HFFc6 (cell line): ENCODE measurements at places on chromosomes 3 and 15. TPM values are rescaled to one million over a fixed set of nuclear protein-coding genes. Genes with fewer than 3 reads are reported as not detected.

DNA sequence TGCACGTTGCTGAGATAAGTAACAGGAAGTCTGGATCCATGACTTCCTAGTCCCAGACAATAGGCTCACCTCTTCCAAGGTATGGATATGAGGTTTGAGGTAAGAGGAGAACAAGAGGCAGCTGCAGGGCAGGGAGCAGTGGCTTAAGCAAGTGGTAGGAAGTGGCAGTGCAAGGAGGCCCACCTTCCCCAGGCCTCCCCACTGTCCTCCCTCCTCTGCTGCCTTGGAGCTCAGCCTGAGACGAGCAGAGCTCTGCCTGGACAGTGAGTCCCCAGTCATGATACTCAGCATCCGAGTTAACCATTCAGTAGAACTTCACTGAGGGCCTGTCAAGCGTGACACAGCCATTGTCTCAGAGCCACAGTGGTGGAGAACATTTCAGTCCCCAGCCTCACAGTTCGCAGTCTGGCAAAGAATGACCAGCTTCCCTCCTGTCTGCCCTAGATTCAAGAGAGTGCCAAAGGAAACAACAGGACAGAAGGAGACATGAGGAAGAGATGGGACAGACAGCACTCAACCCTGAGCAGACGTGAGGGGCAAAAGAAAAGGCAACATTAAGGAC lies 41.4 kb upstream of the BOC start:
- H3K27ac ChIP-seq: no peak overlapping the region
- no peaks in the 10 kb centered on the region for H3K4me1 ChIP-seq
- no peak for DNase-seq

NR2E3 gene
- 0.18 TPM in 1 of 3 replicates, not detected in the others for total RNA-seq

CACNA2D3 gene
- 0.24 to 0.48 TPM in 2 of 3 replicates, not detected in the other for total RNA-seq

DNA sequence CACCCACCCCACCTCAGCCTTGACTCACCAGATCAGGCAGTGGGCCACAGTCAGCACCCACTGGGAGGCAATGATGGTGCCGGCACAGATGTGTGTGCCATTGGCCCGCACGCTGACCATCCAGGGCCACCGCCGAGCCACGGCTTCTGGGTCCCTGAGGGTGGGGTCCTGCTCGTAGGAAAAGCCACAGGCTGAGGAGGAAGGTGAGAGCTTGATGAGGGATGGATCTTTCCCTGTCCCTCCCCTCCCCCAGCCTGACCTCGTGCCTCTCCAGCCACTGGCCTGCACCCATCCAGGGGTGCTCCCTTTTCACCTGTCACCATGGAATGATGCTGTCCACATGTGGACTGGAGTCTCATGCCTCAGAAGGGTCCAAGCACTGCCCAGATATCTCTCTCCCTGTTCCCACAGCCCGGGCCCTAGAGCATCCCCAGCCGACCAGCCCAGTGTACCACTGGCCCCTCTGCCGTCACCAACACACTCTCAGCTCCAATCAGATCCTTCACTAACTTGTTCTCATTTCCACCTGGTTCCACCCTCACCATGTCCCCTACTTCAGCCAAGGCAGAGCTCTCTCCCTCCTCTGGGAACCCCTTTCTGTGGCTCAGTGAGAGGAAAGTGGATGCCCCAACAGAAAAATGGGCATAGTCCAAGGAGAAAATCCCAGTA lies 2.0 kb downstream of the PRSS50 start:
- H3K4me1 ChIP-seq: no peaks in the 10 kb centered on the region
- no peak for DNase-seq
- H3K27ac ChIP-seq: no peak overlapping the region
- no peak overlapping the region for H3K4me3 ChIP-seq
- no peaks in the 10 kb centered on the region for H3K36me3 ChIP-seq
- H3K27me3 ChIP-seq: peaks cover 33% of the 10 kb centered on the region

- no peaks in the 10 kb centered on the region for H3K36me3 ChIP-seq
- H3K4me1 ChIP-seq: peaks cover 6% of the 10 kb centered on the region; the same call in 1 of the 2 replicates
- DNase-seq: no peak
- no peak overlapping the region for H3K4me3 ChIP-seq
Measured at GRCh38 chr3:32844322-32844654, 26.5 kb downstream of the TRIM71 start.

DUOXA2 gene
- total RNA-seq: not detected in 3 replicates

DNA sequence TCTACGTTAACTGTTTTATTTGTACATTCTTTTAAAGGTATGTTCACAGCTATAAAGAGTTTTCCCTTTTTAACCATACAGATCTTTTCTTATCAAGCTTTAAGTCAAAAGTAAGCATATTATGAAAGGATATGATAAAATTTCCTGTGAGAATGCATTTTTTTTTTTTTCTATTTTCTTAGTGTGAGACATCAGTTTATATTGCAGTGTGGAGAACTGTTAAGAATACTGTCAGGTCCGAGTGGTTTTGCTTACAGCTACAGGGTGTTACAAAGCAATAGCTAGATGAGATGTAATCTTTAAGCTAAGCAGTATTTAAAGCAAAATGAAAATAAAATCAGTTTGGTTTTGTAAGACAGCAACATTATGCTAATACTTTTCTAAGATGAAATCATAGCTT lies 133.2 kb downstream of the SLC25A26 start:
- no peak for DNase-seq
- H3K4me3 ChIP-seq: no peak overlapping the region
- H3K4me1 ChIP-seq: peaks cover 20% of the 10 kb centered on the region
- no peak overlapping the region for H3K27ac ChIP-seq
- H3K27me3 ChIP-seq: no peaks in the 10 kb centered on the region; the same call in 1 of the 2 replicates

- DNase-seq: no peak
- no peaks in the 10 kb centered on the region for H3K4me1 ChIP-seq
- H3K27me3 ChIP-seq: peaks cover 1% of the 10 kb centered on the region; the same call in 1 of the 2 replicates
- no peaks in the 10 kb centered on the region for H3K36me3 ChIP-seq
- H3K27ac ChIP-seq: no peak overlapping the region
- no peak overlapping the region for H3K4me3 ChIP-seq
Measured at GRCh38 chr15:91992945-91993344, 139.4 kb downstream of the SLCO3A1 start.

DNA sequence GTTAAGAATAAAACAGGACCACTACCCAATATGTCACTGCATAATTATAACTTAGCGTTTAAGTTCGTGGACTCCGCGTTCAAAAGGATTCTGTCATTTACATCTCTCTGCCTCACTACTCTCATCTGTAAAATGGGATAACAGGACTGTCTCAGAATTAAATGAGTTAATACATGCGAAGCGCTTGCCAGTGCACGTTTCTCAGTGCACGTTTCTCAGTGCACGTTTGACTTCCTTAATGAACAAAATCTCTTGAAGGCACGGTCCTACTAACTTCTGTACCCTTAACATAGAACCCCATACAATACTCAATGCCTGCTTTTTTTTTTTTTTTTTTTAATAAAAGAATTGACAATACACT lies 499 bp downstream of the RABL3 start:
- peaks cover 53% of the 10 kb centered on the region for H3K36me3 ChIP-seq
- no peaks in the 10 kb centered on the region; the same call in 1 of the 2 replicates for H3K27me3 ChIP-seq
- H3K4me3 ChIP-seq: peak overlapping the region; percentile 91
- no peak for DNase-seq
- peak overlapping the region; percentile 85 for H3K27ac ChIP-seq
- peaks cover 39% of the 10 kb centered on the region for H3K4me1 ChIP-seq

DNA sequence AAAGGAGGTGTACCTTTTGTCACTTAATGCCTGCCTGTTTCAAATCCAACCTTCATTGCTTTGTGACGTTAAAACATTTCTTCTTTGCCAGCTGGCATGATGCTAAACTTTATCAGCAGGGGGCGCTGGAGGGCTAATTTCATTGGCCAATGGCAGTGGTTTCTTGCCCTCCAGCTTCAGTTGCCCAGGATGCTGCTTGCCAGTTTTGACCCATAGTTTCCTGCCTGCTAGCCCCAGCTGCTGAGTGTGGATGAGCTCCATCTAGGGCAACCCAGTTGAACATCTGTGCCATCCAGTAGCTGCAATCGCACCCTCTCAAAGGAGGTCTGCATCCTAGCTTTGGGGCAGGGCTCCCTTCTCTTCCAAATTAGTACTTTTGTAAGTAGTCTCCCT lies 22.1 kb downstream of the ACKR2 start:
- peak; percentile 61 for DNase-seq
- H3K4me1 ChIP-seq: no peaks in the 10 kb centered on the region
- H3K36me3 ChIP-seq: no peaks in the 10 kb centered on the region

- no peaks in the 10 kb centered on the region for H3K36me3 ChIP-seq
- H3K4me3 ChIP-seq: no peak overlapping the region
- H3K4me1 ChIP-seq: peaks cover 20% of the 10 kb centered on the region
- no peaks in the 10 kb centered on the region; the same call in 1 of the 2 replicates for H3K27me3 ChIP-seq
- no peak overlapping the region for H3K27ac ChIP-seq
- no peak for DNase-seq
Measured at GRCh38 chr3:159417761-159418160, 570.9 kb upstream of the IL12A start.
